ENCODE measurements at places on chromosomes 7 and 10. TPM values are rescaled to one million over a fixed set of nuclear protein-coding genes. Genes with fewer than 3 reads are reported as not detected.

GRCh38 chr7:156191090-156191489, 378.8 kb upstream of the SHH start:
- no peak for DNase-seq

Gene NPSR1
- not detected for total RNA-seq

- DNase-seq, result no peak
These were observed 10.8 kb downstream of the ZNF467 start for GRCh38 chr7:149762610-149763009.

GRCh38 chr10:36066850-36067249, 424.8 kb upstream of the FZD8 start:
- DNase-seq, result no peak

Gene OGDHL
- 0.46 TPM for total RNA-seq

All from upper lobe of left lung (tissue), 6 donors.